ENCODE measurements at places on chromosomes 1 and 21. TPM values are rescaled to one million over a fixed set of nuclear protein-coding genes. Genes with fewer than 3 reads are reported as not detected.

Gene CYP4Z1
- total RNA-seq, result 0.52 TPM

Gene SIKE1
- total RNA-seq, result 18.9 TPM

Gene OXCT2
- total RNA-seq, result 4.6 TPM

Gene GBP7
- not detected for total RNA-seq

Gene IL19
- total RNA-seq, result not detected

Gene LRRC39
- 1.8 TPM for total RNA-seq

Gene CCDC27
- total RNA-seq, result not detected

Gene PLXNA2
- total RNA-seq, result 51.6 TPM

Gene IKBKE
- total RNA-seq, result 5.4 TPM

Gene FAM177B
- 3.4 TPM for total RNA-seq

Gene TNFAIP8L2
- 0.99 TPM for total RNA-seq

Gene DISP3
- 0.33 TPM for total RNA-seq

Gene NBPF3
- 29.3 TPM for total RNA-seq

Gene HTR6
- total RNA-seq, result not detected

DNA sequence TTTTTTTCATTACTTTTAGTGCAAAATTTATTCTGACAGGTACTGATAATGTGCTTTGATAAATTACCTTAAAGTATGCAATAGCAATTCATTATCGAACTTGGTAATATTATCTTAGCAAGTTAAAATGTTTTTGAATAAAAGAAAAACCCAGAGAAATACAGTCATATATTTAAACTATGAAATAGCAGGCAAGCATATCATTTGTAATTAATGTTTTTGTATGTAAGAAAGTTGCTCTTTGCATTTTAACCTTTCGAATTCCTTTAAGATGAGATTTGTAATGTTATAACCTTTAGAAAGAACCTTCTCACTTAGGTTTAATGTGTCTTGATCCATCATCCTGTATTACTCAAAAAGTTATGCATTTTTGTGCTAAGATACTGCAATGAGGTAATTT is 585.6 kb downstream of the PTBP2 start:
- DNase-seq, result no peak

DNA sequence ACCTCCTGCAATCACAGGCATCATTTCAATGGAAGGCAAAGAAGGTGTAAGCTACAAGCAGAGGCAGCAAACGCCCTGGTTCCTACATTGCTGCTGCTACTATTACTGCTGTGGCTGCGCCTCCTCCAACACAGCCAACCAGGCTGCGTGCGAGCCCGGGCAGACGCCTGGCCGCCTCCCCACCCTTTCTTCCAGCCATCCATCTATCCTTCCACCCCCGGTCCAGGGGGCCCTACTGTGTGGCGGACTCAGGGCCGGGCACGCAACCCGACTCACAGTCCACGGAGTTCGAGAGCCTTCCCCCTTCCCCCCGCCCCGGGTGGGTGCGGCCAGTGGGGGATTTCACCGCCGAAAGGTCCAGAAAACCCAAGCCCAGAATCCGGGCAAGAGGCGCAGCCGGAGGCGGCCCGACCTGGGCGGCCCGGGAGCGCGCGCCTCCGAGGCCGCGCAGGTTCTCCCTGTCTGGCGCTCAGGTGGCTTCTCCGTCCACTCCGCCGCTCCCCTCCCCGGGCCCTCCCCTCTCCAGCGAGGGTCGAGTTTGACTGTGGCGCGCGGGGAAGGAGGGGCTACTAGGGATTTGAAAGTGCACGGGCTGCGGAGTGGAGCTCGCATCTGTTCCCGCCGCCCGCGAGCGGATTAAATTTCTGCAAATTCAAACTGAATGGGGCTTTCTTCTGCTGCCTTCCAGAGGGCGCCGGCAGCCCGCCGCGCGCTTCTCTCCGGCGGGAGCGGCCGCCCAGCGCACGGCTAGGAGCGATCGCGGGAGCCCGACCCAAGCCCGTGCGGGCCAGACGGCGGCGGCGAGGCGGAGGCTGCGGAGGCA is at the start of gene HUNK:
HUNK (plus strand) TSS at position 569 of the 823 bp plus-strand sequence. CDS start 655 bp downstream, outside the sequence.
- DNase-seq, result peak; percentile 73

GRCh38 chr1:29761159-29761928 is 525.0 kb downstream of the PTPRU start:
- DNase-seq, result no peak

DNA sequence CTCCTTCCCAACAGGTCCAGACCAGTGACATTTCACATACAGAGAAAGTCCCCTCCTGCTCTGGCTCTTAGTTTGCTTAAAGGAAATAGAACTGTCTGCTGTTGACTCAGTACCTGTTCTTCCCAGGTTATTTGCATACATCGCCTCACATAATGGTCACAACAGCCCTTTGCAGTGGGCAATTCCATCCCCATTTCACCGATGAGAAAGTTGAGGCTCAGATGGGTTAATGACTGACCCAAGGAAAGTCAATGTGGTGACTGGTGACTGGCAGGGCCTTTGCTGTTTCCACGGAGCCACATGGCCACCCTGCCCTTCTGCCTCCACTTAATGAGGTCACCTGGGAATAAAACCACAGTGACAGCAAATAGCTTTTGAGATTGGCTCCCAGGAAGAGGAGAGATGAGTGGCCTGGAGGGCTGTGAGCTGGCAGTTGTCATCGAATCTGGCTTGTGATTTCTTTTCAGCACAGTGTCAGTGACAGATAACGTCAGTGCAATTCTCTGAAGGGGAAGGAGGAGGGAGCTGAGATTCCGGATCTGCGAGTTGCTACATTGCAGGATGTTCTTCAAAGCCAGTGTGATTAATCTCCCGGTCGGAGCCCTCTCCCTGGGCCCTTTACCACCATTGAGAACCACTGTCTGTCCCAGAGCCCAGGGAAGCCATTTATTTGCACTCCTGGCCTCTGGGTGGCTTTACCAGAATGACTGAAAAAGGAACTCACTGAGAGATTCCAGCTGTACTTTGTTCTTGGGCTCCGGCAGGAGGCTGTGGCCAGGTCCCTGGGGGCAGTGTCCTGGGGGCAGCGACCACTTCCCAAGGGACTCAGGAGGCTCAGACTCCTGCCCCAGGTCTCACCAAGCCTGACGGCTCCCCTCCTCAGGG is 117.2 kb downstream of the CNIH3 start:
- no peak for DNase-seq

DNA sequence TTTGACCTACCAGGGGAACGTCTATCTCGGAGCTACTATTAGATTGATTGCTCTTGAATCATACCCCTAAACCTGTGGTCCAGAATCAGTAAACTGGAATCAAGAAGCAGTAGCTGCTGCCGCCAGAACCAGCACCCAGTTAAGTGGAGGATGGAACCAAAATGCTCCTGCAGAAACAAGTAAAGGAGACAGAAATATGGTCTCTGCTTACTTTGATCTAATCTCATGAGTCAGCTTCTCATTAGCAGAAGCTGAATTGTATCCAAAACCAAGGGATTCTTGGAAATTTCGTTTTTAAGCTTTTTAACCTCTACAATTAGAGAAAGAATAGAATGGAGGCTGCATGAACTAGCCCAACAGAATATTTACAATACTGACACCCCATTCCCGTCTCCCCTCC is 42.6 kb upstream of the PIGV start:
- DNase-seq, result no peak

DNA sequence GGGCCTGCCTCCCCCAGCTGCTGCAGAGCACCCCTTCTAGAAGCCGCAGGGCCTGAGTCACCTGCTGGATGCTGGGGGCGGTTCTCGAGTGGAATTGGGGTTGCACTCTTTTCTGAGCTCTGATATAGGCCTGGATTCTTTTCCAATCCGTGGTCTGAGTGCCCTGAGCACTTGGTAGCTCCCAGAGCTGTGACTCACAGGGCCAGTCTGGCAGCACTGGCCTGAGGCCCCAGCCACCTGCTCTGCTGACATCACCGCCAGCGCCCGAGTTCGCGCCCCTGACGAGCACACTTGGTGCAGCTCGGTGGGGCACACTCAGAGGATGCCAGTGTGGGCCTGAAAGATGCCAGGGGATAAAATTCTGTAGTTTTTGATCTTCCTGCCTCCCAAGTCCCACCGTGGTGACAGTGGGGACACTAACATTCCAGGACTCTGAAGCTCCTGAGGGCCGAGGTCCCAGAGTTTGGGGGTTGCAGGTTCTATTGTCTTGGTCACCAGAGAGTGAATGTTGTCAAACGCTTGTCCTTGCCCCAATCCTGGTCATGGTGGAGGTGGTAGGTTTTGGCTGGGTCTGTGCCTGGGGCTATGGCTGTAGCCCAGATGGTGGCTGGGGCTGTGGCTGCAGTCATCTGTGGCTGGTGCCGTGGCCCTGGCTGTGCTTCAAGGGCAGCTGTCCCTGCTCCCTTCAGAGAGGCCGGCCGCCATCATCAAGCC is 74.6 kb downstream of the OBSCN start:
- no peak for DNase-seq

GRCh38 chr1:183808296-183809027 is 3.5 kb downstream of the RGL1 start:
- no peak for DNase-seq

- no peak for DNase-seq
These were observed 511.2 kb downstream of the USP25 start for GRCh38 chr21:16241016-16241415.

DNA sequence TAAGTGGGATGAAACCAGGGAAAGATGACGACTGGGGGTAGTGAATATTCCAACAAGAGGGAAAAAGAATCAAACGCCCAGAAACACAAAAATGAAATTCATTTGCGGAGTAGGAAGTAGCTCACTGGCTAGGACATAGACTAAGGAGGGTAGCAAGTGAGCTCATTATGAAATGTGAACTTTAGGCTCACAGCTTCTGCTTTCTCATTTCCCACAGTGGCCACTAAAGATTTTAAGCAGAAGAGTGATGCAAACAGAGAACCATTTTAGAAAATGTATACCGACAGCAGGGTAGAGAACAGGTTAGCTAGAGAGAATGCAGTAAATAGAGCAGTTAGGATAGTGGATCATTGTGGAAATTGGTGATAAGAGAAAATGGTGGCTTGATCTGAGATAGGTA is 3.5 kb downstream of the CD48 start:
- no peak for DNase-seq

GRCh38 chr1:33349778-33350610 is 29.1 kb upstream of the A3GALT2 start:
- DNase-seq, result peak; percentile 91

GRCh38 chr1:1756661-1757421 is 21.4 kb downstream of the NADK start:
- DNase-seq, result no peak

DNA sequence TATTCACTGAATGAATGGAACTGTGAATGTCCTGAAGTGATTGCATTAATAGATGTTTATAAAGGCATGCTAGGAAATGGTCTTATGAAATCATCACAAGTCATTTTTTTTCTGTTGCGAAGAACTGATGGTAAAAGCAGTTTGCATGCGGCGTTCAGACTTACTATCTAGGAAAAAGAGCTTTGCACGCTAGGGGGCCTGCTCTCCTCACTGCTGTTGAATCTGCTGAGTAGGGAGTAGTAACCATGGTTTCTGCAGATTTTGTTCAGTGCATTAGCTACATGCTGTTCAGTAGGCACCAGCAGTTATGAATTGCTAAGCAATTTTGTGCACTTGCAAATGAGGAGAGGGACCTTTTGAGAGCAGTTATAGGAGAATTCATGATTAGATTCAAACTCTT is 57.9 kb downstream of the CENPF start:
- DNase-seq, result peak; percentile 57

DNA sequence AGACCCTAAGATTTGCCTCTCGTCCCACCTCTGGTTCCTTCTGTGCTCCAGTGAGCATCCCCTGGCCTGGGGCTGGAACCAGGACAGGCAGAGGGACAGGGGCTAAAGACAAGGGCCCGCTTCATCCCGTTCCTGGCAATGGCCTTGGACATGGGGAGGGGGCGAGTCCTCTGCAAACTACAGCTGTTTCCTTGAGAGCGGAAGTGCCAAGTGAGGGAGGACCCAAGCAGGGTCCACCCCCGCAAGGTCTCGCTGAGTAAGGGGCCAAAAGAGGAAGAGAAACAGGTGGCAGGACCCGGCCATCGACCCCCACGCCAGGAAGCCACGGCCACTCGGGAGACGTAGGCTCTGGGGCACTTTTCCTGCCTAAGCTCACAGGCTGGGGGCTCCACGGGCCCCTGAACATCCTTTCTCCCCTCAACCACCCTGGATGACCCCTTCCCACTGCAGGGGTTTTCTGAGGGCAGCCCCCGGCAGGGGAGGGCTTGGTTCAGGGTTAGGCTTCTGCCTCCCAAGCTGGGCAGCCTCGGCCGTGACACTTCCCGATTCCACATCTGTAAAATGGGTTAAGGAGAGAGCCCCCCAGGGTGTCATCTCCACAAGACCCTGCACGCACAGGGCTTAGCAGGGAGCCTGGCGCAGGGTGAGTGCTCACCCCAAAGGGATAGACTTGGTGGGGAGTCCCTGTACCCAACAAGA is 17.9 kb upstream of the PLEKHG5 start:
- no peak for DNase-seq

DNA sequence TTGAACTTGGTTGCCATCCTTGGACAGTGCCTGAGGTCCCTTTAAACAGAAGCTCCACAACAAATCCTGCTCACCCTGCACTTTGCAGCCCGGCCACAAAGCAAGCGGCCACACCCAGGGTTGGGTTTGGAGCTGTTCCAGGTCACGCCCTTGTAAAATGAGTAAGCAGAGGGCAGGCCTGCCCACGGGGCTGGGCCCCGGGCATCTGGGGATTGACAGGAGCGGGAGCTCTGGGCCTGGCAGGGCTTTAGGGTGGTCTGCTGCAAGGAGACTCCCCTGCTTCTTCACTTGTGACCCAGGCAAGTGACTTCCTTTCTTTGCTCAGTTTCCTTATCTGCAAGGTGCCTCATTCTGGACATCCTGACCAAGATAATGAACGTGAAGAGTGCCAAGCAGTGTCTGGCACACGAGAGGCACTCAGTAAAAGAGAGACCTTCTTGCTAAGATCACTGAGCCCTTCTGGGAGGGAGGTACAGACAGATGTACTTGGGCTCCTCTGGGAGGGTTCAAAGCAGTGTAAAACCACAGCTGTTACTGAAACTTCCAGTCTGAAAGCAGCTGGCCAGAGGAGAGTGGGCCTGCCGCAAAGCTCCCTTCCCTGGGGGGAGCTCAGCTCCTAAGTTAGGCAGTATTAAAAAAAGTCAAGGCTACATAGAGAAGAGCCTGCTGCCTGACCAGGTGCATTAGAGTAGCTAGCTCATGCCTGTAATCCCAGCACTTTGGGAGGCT is 2.6 kb downstream of the E2F2 start:
- DNase-seq, result peak; percentile 86

- DNase-seq, result peak; percentile 8
These were observed 56.0 kb upstream of the ADARB1 start for GRCh38 chr21:45018131-45019075.

GRCh38 chr1:198829944-198830343 is 191.1 kb downstream of the PTPRC start:
- DNase-seq, result no peak

Measured in body of pancreas (tissue), 4 donors.